ENCODE measurements at places on chromosomes 5 and 9. TPM values are rescaled to one million over a fixed set of nuclear protein-coding genes. Genes with fewer than 3 reads are reported as not detected.

The ITGA2 gene
- total RNA-seq: 62.0 TPM

DNA sequence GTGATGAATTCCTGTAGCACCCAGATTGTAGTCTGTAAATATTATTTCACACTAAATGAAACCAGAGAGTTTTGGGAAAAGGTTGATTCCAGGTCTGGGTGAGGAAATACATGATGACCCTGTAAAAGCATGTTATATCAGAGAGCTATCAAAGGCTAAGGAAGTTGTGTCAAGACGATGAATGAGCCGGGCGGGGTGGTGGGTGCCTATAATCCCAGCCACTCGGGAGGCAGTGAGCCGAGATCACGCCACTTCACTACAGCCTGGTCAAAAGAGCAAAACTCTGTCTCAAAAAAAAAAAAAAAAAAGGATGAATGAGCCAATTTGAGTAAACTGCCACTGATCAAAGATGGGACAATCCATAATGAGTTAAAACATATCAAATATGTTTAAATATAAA is 29.2 kb downstream of the IL6ST start:
- DNase-seq: no peak

DNA sequence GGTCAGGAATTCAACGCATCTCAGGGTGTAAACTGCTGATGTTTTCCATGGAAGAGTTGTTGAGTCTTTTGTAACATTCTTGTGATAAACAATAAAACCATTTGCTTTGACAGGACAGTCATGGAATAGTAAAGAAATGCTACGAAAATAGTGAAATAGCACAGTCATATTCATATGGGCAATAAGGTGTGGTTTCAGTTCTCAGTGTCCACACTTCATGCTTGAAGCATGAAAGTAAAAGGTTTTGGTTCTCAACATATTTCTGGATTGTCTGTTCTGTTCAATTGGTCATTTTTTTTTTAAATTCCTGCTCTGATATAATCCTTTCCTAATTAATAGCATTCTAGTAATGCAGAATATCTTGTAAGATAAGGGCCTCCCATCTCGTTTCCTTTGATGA is 467.6 kb upstream of the ZNF608 start:
- no peak for DNase-seq

- no peak for DNase-seq
These were observed 49.8 kb upstream of the SH3PXD2B start for GRCh38 chr5:172503925-172504700.

DNA sequence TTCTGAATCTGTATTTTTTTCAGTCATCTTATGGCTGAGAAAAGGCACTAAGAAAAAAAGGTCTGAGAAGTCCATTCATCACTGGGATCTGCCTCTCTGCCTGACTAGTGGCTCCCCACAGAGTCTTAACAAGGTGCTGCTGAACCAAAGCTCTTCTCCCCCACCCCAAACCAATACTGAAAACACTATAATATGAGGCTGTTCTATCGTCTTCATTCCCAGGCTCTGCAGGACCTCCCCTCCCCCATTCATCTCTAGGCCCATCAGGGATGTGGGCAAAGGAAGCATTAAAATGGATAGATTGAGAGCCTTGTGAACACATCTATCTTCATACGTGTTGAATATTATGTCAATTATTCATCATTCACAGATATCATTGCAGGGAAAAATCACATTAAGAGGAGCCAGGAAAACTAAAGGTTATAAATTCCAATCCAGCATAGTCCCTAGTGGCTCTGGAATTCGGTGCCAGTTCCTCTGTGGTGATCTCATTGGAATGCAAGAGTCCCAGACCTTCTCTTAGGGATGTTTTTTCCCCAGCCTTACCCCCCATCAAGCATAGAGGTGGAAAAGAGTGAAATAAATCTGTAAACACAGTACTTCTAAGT is 44.3 kb upstream of the GPR151 start:
- DNase-seq: no peak

DNA sequence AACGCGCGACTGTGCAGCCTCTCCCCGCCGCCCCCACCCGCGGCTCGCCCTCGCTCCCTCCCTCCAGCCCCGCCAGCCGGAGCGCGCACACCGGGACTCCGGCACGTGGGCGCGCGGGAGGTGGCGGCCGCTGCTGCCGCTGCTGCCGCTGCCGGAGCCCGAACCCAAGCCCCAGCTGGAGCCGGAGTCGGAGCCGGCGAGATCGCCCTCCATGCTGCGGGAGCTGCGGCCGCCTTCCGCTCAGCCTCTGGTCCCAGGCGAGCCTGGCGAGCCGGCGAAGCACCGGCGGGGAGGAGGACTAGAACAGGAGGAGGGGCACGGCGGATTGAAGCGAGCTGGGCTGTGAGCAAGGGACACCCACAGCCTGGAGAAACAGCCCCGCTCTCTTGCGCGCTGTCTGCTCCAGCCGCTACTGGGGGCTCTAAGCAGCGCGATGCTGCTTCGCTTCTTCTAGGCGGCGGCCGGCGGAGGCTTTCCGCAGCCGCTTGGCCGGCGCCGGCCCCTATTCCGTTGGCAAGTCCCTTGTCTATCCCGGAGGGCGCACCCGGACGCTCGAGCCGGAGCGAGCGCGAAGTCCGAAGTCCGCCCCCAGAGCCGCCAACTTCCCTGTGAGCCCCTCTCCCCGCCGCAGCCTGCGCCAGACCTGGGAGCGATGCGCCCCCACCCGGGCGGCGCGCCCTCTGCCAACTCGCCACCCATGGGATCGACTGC is 598.7 kb upstream of the SGCD start:
- no peak for DNase-seq

Data from kidney epithelial cell (primary cell).